ENCODE measurements at places on chromosomes 6 and 20. TPM values are rescaled to one million over a fixed set of nuclear protein-coding genes. Genes with fewer than 3 reads are reported as not detected.
A peak's percentile ranks its signal among the peaks of the same experiment; 100 is the strongest.

DNA sequence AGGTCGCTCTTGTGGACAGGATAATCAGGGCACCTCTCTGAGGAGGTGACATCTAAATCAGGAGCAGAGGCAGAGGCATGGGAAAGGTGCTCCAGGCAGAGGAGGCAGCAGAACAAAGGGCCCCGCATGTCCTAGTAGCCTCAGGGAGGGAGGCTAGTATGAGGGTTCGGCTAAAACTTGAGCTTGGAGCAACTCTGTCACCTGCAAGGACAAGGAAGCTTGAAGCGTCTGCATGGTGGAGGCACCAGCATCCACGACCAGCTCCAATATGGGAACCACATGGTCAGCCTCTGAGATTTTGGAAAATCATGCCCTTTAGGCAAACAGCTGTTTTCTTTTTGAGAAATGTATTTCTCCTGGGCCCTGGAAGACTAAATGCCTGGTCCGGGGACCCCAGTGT, 13.0 kb upstream of the MPC1 start:
- no peak overlapping the region for H3K4me3 ChIP-seq
- no peaks in the 10 kb centered on the region for H3K36me3 ChIP-seq
- peaks cover 10% of the 10 kb centered on the region for H3K27me3 ChIP-seq
- no peak for DNase-seq
- H3K27ac ChIP-seq = no peak overlapping the region

DNA sequence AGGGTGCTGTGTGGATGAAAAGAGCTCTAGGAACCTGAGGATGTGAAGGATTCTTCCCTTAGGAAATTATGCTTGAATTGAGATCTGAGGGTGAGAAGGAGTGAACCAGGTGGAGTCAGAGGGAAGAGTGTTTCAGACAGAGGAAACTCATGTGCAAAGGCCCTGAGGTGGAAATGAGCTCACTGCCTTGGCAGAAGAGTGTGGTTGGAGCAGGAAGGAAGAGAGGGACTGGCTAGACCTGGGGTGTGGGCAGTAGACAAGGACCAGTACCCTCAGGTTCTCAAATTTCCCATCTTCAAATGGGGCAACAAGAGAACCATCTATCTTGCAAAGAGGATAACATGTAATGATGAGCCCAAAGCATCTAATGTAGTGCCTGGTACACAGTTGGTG, 24.0 kb upstream of the GTSF1L start:
- H3K4me1 ChIP-seq = peaks cover 6% of the 10 kb centered on the region
- peaks cover 5% of the 10 kb centered on the region for H3K27me3 ChIP-seq
- no peak for DNase-seq

DNA sequence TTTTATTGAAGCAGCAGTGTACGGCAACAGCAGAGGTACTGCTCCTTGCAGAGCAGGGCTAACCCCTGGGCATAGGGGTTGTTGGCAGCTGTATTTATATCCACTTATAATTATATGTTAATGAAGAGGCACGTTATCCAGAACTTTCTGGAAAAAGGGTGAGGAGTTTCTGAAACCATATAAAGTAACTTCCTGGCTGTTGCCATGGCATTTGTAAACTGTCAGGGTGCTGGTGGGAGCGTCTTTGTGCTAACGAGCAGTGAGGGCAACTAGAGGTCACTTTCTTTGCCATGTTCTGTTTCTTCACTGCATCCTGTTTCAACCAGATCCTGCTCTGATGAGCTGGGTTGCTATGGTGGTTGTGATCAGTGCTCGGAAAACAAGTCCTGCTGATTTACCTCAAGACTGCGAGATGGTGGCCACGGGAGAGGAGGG, 11.1 kb upstream of the ARFGEF2 start:
- DNase-seq = no peak
- H3K4me1 ChIP-seq = no peaks in the 10 kb centered on the region
- peaks cover 2% of the 10 kb centered on the region for H3K27me3 ChIP-seq
- peaks cover 17% of the 10 kb centered on the region for H3K36me3 ChIP-seq
- no peak overlapping the region for H3K27ac ChIP-seq

GRCh38 chr6:3385660-3386151, 71.1 kb downstream of the SLC22A23 start:
- no peak overlapping the region for H3K4me3 ChIP-seq
- no peak for DNase-seq
- H3K36me3 ChIP-seq = peaks cover 13% of the 10 kb centered on the region
- peaks cover 10% of the 10 kb centered on the region for H3K4me1 ChIP-seq

The SLC25A27 gene
- 4.7 TPM for total RNA-seq

The FAM217A gene
- total RNA-seq = not detected

- peaks cover 2% of the 10 kb centered on the region for H3K27me3 ChIP-seq
- peaks cover 27% of the 10 kb centered on the region for H3K4me1 ChIP-seq
- DNase-seq = no peak
- H3K36me3 ChIP-seq = no peaks in the 10 kb centered on the region
- H3K27ac ChIP-seq = peak overlapping the region; percentile 70
Observed at GRCh38 chr20:58127701-58128111, 100.7 kb downstream of the ANKRD60 start.

The NOTCH4 gene
- 151 TPM for total RNA-seq

DNA sequence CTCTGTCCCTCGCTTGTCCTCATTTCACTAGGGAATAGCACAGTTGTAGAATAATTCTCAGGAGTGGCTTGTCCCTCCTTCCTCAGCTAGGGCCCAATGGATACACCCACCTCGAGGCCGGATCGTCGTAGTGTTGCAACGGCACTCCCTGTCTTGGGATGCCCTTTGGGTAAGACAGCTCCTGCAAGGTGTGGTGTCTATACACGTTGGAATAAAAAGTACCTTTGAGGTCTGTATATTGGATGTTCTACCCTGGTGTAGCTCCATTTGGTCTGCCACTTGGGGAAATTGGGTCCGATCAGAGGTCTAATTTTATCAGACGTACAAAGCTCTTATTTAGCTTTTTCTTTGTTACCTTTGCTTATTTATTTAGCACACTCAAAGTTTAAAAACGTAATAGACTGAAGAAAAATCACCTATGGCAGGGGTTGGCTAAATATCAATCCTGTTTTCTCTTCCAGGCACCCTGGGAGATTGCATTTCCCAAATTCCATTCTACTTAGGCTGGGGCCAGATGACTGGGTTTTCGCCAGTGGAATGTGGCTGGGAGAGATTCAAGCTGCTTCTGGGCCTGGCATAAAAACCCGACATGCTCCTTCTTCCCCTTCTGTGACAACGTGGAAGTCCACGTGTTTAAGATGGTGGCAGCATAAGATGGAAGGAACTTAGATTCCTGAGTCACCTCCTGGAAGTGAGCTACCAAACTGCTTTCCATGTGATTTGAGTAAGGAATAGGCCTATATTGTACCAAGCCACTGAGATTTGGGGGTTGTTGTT, 82.3 kb upstream of the CD83 start:
- H3K4me3 ChIP-seq = no peak overlapping the region
- H3K27me3 ChIP-seq = no peaks in the 10 kb centered on the region
- no peaks in the 10 kb centered on the region for H3K36me3 ChIP-seq
- no peak for DNase-seq

DNA sequence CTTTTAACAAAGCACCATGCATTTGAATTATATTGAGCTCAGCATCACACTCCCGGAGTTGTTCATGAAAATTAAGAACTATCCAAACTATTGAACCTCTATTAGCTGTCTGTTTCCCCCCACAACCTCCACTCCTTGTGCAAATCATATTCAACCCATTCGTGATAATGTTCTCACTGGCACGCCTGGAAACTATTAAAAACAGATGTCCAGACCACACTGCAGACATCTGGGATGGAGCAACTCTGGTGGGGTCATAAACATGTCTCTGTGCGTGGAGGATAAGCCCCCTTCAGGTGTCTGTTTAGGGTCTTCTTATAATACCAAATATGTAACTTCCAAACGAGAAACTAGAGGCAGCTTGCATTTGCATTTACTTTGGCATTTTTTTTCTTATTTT, 193.7 kb downstream of the TFAP2A start:
- no peaks in the 10 kb centered on the region for H3K27me3 ChIP-seq
- no peaks in the 10 kb centered on the region for H3K4me1 ChIP-seq
- DNase-seq = no peak
- no peak overlapping the region for H3K27ac ChIP-seq
- H3K36me3 ChIP-seq = no peaks in the 10 kb centered on the region

The PDE7B gene
- 0.62 TPM for total RNA-seq

The ACSS1 gene
- 15.5 TPM for total RNA-seq

DNA sequence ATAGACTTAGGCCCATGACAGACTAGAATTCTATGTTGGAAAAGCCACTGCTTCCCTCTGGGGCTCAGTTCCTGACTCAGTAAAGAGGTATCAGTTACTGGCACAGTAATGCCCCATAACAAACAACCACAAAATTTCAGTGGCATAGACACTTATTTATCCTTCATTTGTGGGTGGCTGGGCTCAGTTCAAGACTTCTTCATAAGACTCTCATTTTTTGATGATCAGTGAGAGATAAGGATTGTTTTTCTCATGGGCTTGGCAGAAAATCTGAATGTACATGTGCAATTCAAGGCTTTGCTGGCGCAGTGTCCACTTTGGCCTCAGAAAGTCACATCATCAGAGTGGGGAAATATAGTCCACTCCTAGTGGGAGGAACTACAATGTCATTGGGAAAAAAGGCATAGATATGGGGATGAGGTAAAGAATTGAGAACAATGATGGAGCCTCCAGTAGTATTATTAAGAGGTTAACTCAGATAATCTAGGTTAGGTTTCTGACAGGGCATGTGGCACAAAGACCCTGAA, 384.6 kb upstream of the FLRT3 start:
- no peak for DNase-seq
- H3K4me3 ChIP-seq = no peak overlapping the region
- H3K27ac ChIP-seq = no peak overlapping the region
- H3K4me1 ChIP-seq = peaks cover 7% of the 10 kb centered on the region

- no peak for DNase-seq
- H3K36me3 ChIP-seq = no peaks in the 10 kb centered on the region
- H3K4me3 ChIP-seq = no peak overlapping the region
- H3K4me1 ChIP-seq = peaks cover 38% of the 10 kb centered on the region
- H3K27me3 ChIP-seq = peaks cover 8% of the 10 kb centered on the region
Observed at GRCh38 chr6:163398815-163399214, 15.7 kb upstream of the QKI start.

GRCh38 chr6:165967810-165968407, 199.7 kb downstream of the TBXT start:
- no peaks in the 10 kb centered on the region for H3K36me3 ChIP-seq
- peaks cover 4% of the 10 kb centered on the region for H3K4me1 ChIP-seq
- H3K27me3 ChIP-seq = no peaks in the 10 kb centered on the region
- H3K27ac ChIP-seq = no peak overlapping the region
- DNase-seq = no peak
- H3K4me3 ChIP-seq = no peak overlapping the region

The TRIM15 gene
- not detected for total RNA-seq

- H3K4me1 ChIP-seq = peaks cover 31% of the 10 kb centered on the region
- H3K4me3 ChIP-seq = no peak overlapping the region
- DNase-seq = no peak
Observed at GRCh38 chr20:32969356-32970114, 34.7 kb downstream of the SUN5 start.

DNA sequence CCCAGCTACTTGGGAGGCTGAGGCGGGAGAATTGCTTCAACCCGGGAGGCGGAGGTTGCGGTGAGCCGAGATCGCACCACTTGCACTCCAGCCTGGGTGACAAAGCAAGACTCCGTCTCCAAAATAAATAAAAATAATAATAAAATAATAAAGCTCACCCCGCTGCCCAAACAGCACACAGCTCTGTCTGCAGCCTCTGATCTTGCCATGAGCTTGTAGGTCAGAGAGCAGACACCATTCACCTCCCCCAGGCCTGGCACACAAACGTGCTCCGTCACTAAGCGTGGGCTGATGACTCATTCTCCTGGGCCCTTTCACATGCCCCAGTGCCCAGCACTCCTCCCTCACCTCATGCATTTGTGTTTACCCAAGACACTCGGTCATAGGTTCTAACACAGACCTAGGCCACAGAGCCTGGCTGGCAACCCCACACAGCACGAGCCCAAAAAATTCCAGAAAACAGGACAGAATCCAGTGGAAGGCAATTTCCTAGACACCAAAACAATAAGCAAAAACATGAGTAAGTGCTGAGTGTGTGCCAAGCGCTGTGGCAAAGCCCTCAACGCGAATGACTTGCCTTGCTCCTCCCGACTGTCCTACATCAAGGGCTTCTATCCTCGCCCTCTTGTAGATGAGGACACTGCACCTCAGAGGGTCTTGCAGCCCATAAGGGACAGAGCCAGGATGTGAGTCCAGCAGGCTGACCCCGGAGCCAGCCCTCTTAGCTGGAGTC, 18.0 kb downstream of the ATP9A start:
- H3K27me3 ChIP-seq = no peaks in the 10 kb centered on the region
- H3K4me1 ChIP-seq = peaks cover 11% of the 10 kb centered on the region
- no peak overlapping the region for H3K27ac ChIP-seq
- no peaks in the 10 kb centered on the region for H3K36me3 ChIP-seq
- no peak for DNase-seq
- H3K4me3 ChIP-seq = no peak overlapping the region

DNA sequence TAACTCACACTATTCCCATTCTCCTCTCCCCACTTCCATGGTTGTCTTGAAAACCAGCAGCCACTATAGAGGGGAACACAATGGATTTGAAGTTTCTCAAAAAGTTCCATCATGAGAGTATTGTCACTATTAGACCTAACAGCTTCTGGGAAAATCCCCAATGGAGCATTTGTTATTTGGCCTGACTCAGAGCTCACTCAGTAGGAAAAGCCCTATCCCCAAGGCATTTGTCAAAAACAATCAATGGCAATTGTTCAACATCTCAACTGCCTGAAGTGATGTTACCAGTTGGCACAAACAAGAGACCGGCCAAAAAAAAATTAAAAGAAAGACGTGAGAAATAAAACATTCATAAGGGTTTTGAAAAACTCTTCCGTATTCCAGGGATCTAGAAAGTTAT, 98.8 kb downstream of the MYLK4 start:
- H3K4me1 ChIP-seq = no peaks in the 10 kb centered on the region
- H3K27me3 ChIP-seq = no peaks in the 10 kb centered on the region
- DNase-seq = no peak

GRCh38 chr6:20426177-20427082, 24.8 kb downstream of the E2F3 start:
- peaks cover 8% of the 10 kb centered on the region for H3K36me3 ChIP-seq
- no peak overlapping the region for H3K27ac ChIP-seq
- no peak overlapping the region for H3K4me3 ChIP-seq

DNA sequence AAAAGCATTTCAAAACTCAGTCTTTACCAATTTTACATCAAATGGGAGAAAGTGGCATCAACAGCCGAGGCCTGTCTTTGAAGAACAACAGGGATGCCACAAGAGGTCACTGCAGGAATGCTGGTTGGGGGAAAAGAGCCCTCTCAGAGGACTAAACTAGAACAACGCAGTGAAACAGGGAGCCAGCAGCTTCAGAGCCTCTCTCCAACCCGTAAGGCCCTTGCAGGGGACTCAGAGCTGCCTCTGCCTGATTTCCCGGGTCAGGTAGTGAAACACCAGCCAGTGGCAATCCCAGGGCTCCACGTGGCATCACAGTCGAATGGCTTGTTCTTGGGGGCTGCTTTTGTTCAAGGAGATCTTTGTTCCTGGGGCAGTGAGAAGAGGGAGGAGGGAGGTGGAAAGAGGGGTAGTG, 55.0 kb upstream of the KCNK16 start:
- no peak overlapping the region for H3K27ac ChIP-seq
- no peak overlapping the region for H3K4me3 ChIP-seq
- DNase-seq = peak; percentile 66
